Renal cortical epithelial cell (primary cell): ENCODE measurements at places on chromosomes 16 and 17.

DNA sequence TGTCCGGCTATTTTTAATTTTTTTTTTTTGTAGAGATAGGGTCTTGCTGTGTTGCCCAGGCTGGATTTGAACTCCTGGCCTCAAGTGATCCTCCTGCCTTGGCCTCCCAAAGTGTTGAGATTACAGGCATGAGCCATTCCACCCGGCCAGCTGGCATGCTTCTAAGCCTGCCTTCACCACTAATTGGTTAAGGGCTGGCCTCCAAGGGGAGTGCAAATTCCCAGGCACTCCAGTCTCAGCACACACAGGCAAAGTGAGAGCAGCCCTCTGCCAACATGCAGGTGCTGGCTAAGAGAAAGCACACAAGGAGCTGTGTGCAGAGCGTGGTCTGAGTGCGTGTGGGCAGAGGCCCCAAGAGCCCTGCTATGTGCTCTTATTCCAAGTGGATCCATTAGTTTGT, 149.8 kb upstream of the HS3ST2 start:
- DNase-seq, result no peak

- DNase-seq, result no peak
Measured at GRCh38 chr16:88132836-88133506, 181.7 kb downstream of the BANP start.

DNA sequence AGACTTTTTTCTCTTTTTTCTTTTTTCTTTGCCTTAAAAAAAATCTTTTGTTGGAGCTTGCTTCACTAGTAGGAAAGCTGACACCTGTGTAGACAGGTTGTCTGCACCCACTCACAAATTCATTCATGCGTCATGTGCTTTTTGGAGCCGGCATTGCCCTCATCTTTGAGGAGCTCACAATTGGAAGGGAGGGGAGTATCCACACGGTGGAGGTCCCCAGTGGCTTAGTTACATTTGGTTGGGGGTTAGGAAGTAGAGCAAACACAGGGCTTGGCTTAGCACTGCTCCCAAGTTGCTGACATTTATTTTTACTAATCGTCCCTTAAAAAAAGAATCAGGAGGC, 18.7 kb upstream of the MEIOB start:
- DNase-seq, result no peak

GRCh38 chr17:14559264-14560119, 258.6 kb downstream of the HS3ST3B1 start:
- no peak for DNase-seq

- no peak for DNase-seq
Measured at GRCh38 chr16:70271696-70272095, 17.6 kb downstream of the AARS1 start.

- no peak for DNase-seq
Measured at GRCh38 chr16:6132121-6132520, 1034.5 kb upstream of the EEF2KMT start.

DNA sequence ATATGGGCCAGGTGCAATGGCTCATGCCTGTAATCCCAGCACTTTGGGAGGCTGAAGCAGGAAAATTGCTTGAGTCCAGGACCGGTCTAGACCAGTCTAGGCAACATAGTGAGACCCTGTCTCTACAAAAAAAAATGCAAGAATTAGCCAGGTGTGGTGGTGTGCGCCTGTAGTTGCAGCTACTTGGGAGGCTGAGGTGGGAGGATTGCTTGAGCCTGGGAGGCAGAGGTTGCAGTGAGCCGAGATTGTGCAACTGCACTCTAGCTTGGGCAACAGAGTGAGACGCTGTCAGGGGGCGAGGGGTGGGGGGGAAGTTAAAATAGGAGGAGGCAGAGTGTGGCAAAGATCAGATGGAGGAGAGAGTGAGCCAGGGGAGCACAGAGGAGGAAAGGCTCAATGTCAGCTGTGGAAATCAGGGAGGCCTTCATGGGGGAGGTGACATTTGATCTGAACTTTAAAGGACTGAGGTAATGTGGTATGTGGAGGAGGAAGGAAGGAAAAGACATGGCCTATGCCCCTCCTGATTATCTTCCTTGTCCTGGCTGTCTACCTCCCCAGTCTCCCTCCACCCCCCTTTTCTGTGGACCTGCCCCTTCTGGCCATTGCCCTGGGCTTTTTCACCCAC, 4.7 kb upstream of the GOT2 start:
- DNase-seq, result no peak

- peak; percentile 42 for DNase-seq
Measured at GRCh38 chr17:73342541-73343167, 30.9 kb upstream of the CDC42EP4 start.

DNA sequence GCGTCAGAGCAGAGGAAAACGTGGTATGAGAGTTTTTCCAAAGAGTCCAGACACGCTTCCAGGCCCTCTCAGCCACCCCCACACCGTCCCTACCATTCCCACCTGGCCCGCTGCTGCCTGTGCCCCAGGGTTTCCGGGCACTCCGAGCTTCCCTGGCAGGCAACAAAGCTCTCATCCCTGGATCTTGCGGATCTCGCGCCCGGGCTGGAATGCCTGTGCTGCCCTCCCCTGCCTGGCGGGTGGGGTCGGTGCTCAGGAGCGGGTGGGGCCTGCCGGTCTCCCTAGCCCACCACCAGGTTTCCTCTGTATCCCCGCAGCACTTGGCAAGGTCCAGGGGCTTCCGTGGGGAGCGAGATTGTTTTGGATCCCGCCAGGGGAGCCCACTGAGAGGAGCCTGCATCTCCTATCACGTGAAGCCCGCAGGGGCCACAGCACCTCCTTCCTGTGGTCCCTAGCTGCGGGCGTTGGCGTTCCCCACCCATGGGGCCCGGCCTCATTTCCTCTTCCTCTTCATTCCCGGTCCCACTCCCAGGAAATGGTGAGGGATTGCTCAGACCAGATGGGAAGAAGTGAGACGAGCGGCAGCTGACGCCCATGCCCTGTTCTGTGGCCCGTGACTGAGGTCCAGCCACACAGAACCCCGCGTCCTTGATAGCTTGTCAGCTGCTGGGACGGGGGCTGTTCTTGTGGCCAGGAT, 11.0 kb downstream of the TBC1D24 start:
- DNase-seq, result no peak

- DNase-seq, result no peak
Measured at GRCh38 chr17:65074778-65075250, 18.3 kb upstream of the GNA13 start.
